ENCODE measurements at places on chromosomes 1 and 21.

DNA sequence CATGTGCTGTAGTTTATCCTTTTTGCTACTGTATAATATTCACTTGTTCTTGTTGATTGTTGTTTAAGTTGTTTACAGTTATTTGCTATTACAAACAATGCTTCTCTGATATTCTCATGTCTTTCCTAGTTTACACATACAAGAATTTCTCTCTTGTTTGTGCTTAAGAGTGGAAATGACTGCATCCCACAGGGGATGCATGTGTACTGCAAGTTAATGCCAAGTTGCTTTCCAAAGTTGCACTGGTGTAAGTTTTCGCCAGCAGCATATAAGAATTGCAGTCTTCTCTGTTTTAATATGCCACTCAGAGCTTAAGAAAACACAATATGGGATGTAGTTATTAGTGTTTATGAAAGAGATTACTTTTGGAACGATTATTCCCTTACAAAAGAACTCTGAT is 97.7 kb downstream of the NEK7 start:
- DNase-seq, result no peak

DNA sequence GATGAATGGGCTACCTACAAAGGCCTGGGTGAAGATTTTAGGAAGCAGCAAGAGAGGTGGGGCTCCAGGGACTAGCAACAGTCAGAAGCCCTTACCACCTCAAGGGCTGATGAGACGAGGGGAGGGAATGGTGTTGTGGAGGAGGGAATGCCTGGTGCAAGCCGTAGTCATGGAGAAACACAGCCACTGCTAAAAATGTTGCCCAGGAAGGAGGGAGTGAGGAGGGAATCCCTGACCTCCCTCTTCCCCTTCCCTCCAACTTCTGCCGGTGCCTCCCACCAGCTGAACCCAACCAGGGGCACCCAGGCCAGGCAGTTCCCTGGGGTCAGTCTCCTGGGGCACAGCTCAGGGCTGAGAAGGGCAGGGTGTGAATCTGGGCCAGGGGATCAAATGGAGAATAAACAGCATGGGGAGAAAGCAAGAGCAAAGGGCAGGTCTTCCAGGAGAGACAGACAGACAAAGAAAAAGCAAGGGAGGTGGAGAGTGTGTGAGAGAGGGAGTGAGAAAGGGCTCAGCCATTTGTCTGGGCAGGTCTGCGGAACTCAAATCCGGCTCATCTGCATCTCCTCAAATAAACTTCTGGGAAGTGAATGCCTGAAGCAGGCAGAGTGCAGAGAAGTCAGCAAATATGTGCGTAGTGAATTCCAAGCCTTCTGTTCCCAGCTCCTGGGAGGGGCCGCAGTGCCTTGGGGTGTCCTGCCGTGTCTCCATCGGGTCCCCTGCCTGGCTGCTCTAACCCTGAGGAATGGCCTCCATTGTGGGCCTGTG is 27.1 kb upstream of the POU3F1 start:
- DNase-seq, result no peak

DNA sequence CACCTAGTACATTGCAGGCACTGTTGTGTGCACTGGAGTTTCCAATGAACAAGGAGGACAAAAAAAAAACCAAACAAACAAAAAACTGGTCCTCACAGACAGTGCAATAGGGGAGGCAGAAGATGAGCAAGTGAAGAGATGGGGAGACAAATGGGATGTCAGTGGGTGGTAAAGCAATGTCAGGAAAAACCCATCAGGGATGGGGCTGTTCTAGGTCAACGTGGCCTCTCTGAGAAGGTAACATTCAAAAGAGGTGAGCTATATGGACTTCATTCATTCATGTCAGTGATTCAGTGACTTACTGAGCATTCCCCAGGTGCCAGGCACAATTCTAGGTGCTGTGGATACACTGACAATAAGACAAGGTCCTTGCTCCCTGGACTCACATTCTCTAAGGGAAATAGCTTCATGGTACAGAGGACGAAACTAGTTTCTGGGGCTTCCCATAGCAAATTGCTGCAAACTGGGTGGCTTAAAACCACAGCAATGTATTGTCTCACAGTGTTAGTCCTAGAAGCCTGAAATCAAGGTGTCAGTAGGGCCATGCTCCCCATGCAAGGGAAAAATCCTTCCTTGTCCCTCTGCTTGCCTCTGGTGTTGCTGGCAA is 140.5 kb upstream of the KLHDC7A start:
- no peak for DNase-seq

GRCh38 chr1:95073446-95073845 is 695 bp upstream of the ALG14 start:
- DNase-seq, result no peak

DNA sequence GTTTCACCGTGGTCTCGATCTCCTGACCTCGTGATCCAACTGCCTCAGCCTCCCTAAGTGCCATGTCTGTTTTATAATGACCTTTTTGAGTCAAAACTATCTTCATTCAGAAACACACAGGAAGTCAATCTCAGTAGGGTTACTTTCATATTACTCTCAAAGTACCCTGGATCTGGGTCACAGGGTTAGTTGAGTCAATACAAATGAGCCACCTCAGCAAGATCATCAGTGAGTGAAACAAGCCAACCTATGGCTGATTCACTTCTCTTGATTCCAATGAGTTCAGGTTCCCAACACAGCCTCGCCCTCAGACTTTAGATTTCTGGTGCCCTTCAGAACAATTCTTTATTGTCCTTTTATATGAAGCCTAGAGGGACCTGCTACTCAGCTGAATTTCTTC is 76.9 kb downstream of the ZC3H11B start:
- no peak for DNase-seq

DNA sequence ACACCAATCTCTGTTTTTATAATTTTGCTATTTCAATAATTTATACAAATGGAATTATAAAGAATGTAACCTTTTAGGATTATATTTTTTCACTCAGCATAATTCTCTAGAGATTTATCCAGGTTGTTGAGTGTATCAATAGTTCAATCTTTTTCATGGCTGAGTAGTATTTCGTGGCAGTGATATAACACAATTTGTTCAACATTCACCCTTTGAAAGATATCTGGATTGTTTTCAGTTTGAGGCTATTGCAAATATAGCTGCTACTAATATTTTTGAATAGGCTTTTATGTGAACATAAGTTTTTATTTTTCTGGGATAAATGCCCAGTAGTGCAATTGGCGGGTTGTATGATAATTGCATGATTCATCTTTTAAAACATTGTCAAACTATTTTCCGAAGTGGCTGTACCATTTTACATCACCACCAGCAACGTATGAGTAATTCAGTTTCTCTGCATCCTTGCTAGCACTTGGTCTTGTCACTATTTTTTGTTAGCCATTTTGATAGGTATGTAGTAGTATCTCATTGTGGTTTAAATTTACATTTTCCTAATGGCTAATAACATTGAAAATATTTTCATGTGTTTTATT is 55.6 kb upstream of the ABCD3 start:
- DNase-seq, result no peak

- no peak for DNase-seq
Measured at GRCh38 chr1:27656157-27656893, 15.7 kb downstream of the IFI6 start.

- DNase-seq, result no peak
Measured at GRCh38 chr1:158022554-158023312, 29.3 kb downstream of the KIRREL1 start.

DNA sequence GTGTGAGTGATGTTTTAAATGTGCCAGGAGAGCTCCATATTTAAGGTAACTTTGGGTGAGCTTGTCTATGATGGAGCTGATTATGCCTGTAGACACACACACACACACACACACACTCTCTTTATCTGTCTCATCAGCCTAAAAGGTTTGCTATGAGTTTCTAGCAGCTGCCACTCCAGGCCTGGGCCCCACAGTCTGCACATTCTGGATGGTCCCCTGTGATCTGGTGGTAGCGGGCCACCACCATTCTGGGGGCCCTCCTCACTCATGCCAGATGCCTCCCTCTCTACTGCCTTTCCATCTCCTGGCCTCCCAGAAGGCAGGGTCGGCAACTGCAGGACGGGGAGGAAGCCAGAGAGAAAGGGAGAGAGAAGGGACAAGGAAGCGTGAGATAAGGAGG is 129.2 kb upstream of the TNR start:
- DNase-seq, result no peak

- DNase-seq, result no peak
Measured at GRCh38 chr1:81435175-81435574, 365.6 kb upstream of the ADGRL2 start.

DNA sequence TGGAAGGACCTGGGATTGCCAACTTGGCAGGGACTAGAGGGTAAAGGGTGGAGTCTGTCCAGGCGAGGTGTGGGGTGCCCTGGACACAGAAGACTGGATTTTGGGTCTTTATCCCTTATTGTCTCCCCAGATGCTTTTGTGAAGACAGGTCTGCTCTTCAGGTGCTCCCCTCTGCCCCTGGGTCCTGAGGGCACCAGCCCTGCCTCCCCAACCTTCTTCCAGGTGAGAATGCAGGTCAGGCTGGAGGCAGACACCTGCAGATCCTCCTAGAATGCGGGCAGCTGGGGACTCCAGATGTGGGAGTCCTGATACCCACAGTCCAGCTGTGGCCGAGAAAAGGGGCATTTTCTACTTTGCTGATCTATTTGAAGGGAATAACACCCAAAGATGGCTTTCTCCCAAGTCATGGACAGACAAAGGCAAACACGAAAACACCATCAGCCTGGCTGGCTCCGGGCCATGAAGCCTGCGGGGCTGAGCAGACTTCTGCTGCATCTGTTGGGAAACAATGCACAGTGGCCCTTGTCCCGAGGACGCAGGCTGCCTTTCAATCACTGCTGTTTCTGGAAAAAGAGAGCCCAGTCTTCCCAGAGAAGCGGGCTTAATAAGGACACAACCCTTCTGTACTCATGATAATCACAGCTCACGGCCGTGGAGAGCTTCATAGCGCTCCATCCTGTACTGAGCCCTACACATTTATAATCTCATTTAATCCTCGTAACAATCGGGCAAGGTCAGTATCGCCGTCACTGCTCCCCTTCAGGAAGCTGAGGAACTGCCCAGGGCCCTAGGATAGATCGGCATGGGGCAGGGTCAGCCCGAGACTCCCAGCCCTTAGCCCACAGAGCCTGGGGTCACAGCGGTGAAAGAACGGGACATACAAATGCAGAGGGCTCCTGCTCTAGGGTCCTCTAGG is 62.0 kb upstream of the ABCG1 start:
- DNase-seq, result no peak

DNA sequence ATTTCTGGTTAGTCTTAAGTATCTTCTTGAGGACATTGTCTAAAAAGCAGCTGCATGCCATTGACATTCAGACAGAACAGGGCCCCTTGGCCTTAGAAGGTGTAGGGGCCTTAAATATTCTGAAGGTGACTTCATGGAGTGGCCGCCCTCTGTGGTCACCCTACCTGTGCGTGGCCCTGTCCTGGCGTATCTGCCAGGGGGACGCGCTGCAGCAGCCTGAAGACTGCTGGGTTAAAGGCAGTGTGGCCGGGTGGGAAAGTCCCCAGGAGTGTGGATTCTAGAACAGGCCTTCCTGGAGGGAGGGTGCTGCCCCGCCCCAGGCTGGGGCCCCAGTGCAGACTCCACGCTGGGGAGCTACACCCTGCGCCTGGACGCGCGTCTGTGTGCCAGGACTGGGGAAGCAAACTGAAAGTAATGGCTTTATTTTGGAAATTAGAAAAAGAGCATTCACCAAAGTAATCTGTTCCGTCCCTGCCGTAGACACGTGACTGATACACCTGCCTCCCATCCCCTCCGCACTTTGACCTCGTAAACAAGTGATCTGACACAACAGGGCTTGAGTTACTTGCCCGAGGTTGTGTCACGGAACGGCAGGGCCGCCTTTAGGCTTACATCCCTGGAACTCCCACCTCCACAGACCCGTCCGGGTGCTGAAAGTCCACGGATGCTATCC is 1.8 kb downstream of the AGPAT3 start:
- peak; percentile 54 for DNase-seq

- DNase-seq, result peak; percentile 45
Measured at GRCh38 chr1:35442734-35443133, 114.5 kb downstream of the KIAA0319L start.

DNA sequence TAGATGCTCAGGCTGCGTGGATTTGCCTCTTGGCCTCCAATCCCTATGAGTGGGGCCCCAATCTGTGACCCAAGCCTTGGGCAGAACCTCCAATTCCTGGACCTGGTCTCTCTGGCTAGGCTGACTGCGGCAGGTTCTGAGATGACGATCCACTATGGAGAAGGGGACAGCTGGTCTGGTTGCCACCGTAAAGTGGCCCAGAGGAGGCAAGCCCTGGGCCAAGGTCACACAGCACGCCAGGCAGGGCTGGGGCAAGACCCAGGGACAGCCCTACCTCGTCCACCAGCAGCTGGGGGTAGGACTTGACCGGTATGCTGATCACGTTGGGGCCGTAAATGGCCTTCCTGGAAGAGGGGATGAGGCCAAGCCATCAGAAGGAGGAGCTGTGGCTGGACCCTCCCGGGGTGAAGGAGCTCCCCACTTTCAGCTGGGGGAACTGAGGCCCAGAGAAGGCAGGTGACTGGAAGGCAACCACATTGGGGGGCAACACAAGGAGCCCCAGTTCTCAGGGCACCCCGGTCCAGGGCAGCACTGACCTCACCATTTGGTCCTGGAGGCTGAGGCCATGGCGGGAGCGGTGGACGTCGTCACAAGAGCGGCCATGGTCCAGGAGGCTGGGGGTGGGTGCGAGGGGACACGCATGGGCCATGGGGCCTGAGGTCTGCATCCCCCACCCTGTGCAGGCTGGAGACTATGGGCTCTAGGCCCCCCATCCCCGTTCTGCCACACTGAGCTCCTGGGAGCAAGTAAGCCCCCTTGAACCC is 9.8 kb downstream of the ATP13A2 start:
- DNase-seq, result no peak

DNA sequence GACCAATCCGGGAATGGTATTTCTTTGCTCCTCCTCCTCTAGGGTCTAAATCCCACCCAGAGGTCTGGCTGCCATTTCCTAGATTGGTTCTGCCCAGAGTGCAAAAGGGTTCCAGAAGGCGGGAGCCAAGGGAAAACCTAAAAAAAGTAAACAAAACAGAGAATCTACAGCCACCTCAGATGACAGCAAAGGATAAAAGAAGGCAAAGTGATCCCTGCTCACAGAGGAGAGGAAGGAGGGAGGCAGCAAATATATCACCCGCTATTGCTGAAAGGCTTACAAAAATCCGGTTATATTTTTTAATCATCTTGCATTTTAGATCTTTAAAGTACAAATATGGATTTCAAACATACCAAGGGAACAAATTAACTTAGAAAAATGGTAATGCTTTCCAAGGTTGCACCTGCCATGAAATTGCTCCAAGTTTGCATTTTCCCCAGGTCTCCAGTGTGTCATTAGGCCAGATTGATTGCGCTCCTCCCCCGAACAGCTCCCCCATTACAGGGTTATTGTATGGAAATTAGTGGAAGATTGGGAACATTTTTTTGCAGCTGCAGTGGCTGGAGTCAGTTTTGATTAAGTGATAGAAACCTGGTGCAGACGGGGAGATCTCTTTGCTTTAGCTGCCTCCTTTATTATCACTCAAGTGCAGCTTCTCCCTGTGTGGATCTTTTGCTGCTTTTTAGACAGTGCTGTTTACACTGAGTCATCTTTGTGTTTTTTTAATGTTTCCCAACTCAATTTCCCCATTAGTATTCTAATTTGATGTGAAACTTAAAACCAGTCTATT is 280.5 kb upstream of the CAMK1G start:
- DNase-seq, result no peak

- no peak for DNase-seq
Measured at GRCh38 chr21:42799948-42800347, 79.4 kb downstream of the WDR4 start.
